ENCODE measurements at places on chromosomes 6 and 20.

GRCh38 chr6:125377621-125378020 is 75.9 kb upstream of the HDDC2 start:
- DNase-seq, result no peak

GRCh38 chr20:33277471-33278441 is 5.3 kb upstream of the BPIFB1 start:
- no peak for DNase-seq

DNA sequence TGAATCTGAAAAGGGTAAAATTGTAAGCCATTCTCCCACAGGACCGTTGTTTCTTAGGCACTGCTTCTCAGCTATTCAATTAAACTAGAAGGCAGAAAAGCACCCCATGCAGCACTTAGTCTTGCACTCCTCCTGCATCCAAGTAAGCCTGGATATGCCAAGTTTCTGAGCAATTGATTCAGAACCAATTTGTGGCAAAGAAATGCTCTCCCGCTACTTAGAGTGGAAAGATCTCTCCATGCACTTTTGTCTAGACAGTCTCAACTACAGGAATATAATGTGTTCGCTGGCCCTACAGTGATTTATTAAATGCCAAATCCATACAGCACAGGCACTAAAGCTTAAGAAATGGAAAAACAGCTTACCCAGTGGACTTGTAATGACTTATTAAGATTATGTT is 338.5 kb downstream of the HACE1 start:
- no peak for DNase-seq

DNA sequence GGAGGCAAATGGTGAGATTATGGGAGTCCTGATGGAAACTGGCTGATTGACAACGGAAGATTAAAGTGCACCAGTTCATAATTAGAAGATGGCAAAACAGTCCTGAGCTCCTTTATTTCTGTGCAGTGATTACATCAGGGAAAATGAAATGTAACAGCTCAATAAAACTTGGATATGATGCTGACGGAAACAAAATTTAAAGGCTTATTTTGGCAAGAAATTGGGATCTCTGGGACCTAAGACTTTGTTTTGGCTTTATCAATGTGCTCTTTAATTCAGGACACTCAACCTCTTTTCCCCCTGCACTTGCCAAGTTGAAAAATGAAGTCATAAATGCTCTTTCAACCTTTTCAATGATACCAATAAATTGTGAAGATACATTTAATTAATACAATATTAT is 226.8 kb downstream of the C6orf118 start:
- no peak for DNase-seq

DNA sequence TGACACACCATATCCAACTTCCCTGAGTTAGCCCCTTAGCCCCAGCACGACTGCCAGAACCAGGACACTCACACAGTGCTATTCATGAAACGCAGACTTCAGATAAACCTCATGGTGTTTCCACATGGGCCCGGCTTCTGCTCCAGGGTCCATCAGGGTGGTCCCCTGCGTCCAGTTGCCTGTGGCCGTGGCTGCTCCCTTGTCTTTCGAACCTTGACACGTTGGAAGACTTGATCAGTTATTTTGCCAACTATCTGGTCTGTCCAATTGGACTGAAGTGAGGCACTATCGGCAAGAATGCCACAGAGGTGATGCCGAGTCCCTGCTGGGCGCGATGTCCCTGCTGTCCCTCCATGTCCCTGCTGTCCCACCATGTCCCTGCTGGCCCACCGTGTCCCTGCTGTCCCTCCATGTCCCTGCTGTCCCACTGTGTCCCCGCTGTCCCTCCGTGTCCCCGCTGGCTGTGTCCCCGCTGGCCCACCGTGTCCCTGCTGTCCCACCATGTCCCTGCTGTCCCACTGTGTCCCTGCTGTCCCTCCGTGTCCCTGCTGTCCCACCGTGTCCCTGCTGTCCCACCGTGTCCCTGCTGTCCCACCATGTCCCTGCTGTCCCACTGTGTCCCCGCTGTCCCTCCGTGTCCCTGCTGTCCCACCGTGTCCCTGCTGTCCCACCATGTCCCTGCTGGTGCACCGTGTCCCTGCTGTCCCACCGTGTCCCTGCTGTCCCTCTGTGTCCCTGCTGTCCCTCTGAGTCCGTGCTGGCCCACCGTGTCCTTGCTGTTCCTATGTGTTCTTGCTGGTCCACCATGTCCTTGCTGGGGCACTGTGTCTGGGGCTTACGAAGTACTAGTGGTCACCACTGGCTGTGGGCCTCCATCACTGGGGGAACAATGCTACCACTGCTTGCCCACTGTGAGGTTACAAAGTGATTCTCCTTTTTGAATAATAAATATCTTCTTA is 251.4 kb downstream of the DLL1 start:
- DNase-seq, result no peak

GRCh38 chr20:10332656-10333415 is 101.2 kb downstream of the MKKS start:
- no peak for DNase-seq

- no peak for DNase-seq
These were observed 41.1 kb downstream of the KLHL31 start for GRCh38 chr6:53624502-53624901.

DNA sequence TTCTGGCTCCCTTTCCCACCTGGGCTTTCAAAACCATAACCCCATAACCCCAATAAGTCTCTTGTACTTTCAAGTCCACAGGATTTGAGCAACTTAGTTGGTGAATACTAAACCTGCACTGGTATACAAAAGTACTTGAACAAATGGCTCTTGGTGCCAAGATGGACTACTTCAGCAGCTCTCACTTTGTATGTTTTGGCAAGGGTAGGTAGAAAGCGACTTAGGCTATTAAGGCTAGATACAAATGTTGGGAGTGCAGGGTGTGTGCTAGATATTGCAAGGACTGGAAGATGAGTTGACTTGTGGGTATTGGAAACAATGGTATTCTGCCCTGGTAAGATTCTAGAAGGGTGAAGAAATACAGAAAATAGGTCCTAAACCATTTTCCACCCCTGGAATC is 182.6 kb upstream of the MOCS1 start:
- no peak for DNase-seq

GRCh38 chr6:78525976-78526375 is 341.4 kb upstream of the IRAK1BP1 start:
- DNase-seq, result no peak

DNA sequence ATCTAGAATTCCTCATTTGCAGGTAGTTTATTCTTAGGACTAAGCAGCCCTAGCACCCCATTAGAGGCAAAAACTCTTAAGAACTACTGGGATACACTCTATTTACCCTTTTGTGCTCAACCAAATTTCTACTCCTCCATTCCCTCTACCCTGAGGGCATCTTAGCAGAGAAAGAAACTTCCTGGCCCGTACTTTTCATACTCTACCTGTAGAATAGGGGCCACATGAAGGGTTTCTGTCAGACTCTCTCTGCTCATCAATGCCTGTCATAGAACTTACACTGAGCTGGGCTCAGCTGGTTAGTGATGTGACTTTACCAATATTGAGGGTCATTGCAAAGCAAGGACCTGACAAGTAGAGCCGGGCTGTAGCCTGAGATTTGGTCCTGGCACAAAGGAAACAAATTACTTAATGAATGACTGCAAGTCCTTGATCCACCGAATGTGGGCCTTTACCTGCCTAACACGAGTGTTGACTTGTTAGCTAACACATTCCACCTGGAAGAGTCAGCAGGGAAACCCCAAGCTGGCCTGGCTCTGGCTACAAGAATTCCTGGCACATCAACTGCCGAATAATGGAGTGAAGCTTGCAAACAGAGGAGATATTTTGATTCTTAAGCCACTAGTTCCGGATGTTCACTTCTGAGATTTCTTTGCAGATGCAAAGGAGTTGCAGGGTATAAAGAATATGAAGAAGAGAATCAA is 280.5 kb upstream of the JAG1 start:
- no peak for DNase-seq

- no peak for DNase-seq
These were observed 113.1 kb downstream of the SOBP start for GRCh38 chr6:107603006-107603370.

DNA sequence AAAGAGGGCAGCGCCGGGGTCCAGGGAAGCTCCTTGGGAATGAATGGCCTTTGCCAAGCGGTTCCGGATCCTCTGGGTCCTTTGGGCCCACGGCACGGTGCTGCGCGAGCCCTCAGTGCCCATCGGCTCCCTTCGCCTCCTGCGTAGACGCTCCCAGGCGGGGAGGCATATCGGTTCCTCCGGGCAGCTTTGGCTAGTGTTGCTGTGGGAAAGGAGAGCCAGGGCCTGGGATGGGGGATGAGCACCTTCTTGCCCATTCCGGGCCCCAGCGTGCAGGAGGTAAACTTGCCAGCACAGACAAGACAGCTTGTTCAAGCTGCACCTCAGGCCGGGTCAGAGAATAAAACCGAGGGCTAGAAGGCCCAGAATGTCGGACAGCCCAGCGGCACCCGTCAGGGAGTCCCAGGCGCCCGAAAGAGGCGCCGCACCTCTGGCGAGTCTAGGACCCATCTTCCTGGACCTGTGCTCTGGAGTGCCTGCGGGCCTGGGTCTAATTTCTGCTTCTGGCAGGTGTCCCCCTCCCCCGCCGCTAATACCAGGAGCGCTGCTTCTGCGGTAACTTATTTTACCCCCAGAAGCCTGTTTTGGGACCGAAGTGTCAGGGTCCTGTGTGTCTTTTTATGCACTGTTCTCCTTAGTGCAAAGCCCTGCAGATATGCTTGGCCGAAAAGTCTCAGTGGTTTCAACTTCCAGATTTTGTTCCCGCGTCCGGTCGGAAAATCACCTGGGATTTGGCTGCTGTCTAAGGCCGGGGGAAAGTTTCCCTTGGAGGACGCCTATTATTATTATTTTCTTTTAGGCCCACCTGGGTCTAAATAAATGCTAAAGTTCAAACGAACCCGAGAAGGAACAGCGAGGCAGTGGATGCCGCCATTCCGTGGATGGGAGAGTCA is 1.7 kb upstream of the TFAP2C start:
- no peak for DNase-seq

- DNase-seq, result no peak
These were observed 1.8 kb upstream of the FBXL4 start for GRCh38 chr6:98949589-98949988.

- no peak for DNase-seq
These were observed 141.4 kb upstream of the PTPN1 start for GRCh38 chr20:50368813-50369224.

GRCh38 chr6:141580988-141581552 is 551.7 kb upstream of the GJE1 start:
- no peak for DNase-seq

- DNase-seq, result no peak
These were observed 141.4 kb upstream of the SULF2 start for GRCh38 chr20:47926731-47927130.

GRCh38 chr20:43244647-43245046 is 54.9 kb upstream of the PTPRT start:
- no peak for DNase-seq

- no peak for DNase-seq
These were observed 50.0 kb downstream of the SYNDIG1 start for GRCh38 chr20:24519476-24519875.
